ENCODE measurements at places on chromosomes 7 and 10. TPM values are rescaled to one million over a fixed set of nuclear protein-coding genes. Genes with fewer than 3 reads are reported as not detected.

PPP1R3A gene
- not detected for polyA plus RNA-seq

ITGB1 gene
- polyA plus RNA-seq = 17.9 TPM

WDR86 gene
- not detected for polyA plus RNA-seq

PDK4 gene
- polyA plus RNA-seq = not detected

NUDT13 gene
- 1.7 TPM for polyA plus RNA-seq

SLC18A2 gene
- 0.49 TPM for polyA plus RNA-seq

LIPK gene
- polyA plus RNA-seq = not detected

AEBP1 gene
- 0.11 TPM for polyA plus RNA-seq

DKK1 gene
- 0.33 TPM for polyA plus RNA-seq

CNNM2 gene
- polyA plus RNA-seq = 2.3 TPM

OR2A5 gene
- polyA plus RNA-seq = not detected

SPDYE1 gene
- polyA plus RNA-seq = 0.61 TPM

GCK gene
- polyA plus RNA-seq = not detected

ADAM8 gene
- 34.1 TPM for polyA plus RNA-seq

AGR2 gene
- not detected for polyA plus RNA-seq

Data from GM12878 (cell line).